ENCODE measurements at places on chromosomes 7 and 10. TPM values are rescaled to one million over a fixed set of nuclear protein-coding genes. Genes with fewer than 3 reads are reported as not detected.

TUBAL3 gene
- total RNA-seq: not detected

SPDYE1 gene
- not detected for total RNA-seq

DPYSL4 gene
- 7.2 TPM for total RNA-seq

C10orf95 gene
- not detected for total RNA-seq

SH2B2 gene
- total RNA-seq: 0.56 TPM

KLHDC10 gene
- total RNA-seq: 34.2 TPM

GIMAP1 gene
- not detected for total RNA-seq

MYPN gene
- 12.5 TPM for total RNA-seq

MSMB gene
- not detected for total RNA-seq

DNA sequence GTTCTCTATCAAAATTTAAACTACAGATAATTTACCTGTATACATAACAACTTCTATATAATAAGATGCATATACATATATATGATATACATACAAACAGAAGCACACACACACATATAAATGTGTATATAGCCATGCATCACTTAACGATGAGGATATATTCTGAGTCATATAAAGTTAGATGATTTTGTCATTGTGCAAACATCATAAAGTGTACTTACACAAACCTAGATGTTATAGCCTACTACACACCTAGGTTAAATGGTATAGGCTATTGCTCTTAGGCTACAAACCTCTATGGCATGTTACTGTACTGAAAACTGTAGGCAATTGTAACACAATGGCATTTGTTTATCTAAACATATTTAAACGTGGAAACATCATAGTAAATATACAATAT lies 937.6 kb upstream of the KCND2 start:
- H3K36me3 ChIP-seq: no peaks in the 10 kb centered on the region
- no peaks in the 10 kb centered on the region for H3K27me3 ChIP-seq
- DNase-seq: no peak
- H3K4me1 ChIP-seq: no peaks in the 10 kb centered on the region
- H3K27ac ChIP-seq: no peak overlapping the region

DNA sequence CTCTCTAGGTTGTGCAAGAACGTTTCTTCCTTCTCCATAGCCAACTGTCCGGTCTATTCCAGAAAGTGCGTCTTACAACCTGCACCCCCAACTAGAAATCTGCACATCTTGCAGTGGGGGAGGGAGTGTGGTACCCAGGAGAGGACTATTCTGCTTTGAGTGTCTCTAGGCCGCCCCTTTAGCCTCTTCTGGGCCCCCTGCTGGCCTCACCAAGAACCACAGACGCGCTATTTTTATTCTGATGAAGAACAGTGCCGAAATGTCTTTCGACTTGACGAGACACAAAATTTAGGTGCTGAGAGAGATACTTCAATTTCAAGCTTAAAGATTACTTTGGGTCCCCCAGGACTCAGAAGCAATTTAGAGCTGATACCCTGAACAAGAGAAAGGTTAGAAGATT lies 1.0 kb downstream of the CNPY1 start:
- H3K4me1 ChIP-seq: no peaks in the 10 kb centered on the region
- DNase-seq: no peak
- no peaks in the 10 kb centered on the region for H3K27me3 ChIP-seq
- no peak overlapping the region for H3K27ac ChIP-seq
- no peaks in the 10 kb centered on the region for H3K36me3 ChIP-seq

GRCh38 chr7:2103071-2103898 lies 129.5 kb downstream of the MAD1L1 start:
- H3K27me3 ChIP-seq: no peaks in the 10 kb centered on the region
- H3K27ac ChIP-seq: peak overlapping the region; percentile 36
- no peak overlapping the region for H3K4me3 ChIP-seq
- H3K4me1 ChIP-seq: peaks cover 27% of the 10 kb centered on the region
- no peak for DNase-seq
- no peaks in the 10 kb centered on the region for H3K36me3 ChIP-seq

DNA sequence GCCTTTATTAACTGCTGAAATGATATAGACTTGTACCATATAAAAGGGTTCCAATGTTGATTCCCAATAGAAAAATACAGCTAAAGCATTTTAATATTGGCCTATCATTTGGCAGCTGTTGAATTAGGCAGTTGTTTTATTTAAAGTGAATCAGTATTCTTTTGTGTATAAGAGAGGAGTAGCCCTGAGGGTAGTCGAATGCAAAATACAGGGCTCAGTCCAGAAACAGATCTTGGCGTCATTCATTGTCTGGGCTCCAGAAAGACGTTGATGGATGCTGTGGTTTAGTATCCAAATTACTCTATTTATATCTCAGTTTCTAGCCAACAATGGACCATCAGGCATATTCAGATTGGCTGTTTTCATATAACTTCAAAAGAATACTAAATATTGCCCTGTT lies 193.6 kb downstream of the VTI1A start:
- no peaks in the 10 kb centered on the region for H3K4me1 ChIP-seq
- DNase-seq: no peak
- H3K27ac ChIP-seq: no peak overlapping the region
- no peaks in the 10 kb centered on the region for H3K36me3 ChIP-seq
- no peak overlapping the region for H3K4me3 ChIP-seq

DNA sequence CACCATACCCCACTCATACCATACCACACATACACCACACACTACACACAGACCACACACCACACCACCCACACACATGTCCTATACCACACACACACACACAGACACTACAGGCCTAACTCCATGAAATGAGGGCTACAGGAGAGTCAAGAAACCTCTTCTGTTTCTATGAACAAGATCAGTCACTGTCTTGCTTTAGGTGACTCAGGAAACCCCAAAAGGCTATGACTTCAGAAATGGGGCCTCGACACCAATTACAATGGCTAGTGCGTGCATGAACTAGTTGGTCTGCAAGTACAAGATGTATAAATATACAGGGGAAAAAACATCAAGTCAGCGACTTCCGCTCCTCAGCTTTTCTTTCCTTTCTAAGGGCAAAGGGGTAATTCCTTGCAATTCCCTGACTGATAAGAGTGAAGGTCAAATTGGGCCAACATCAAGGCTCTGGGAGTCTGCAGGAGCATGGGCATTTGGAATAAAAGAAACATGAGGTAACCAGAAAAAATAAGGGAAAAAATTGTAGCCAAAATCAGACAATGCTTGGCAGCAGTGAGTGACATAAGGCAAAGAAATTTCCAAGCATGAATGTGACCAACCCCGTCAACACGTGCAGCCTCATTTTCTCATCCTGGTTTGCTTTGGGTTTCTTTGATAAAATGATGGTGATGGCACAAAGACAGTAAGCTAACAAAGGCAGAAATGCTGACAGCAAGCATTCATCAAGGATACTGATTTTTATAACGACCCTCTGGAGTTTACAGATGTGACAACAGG lies 1.5 kb downstream of the PKD1L1 start:
- H3K27me3 ChIP-seq: no peaks in the 10 kb centered on the region
- H3K27ac ChIP-seq: no peak overlapping the region
- H3K36me3 ChIP-seq: no peaks in the 10 kb centered on the region
- no peak overlapping the region for H3K4me3 ChIP-seq
- peaks cover 7% of the 10 kb centered on the region for H3K4me1 ChIP-seq
- no peak for DNase-seq

GRCh38 chr7:84122582-84123360 lies 71.8 kb downstream of the SEMA3A start:
- DNase-seq: no peak
- H3K27me3 ChIP-seq: no peaks in the 10 kb centered on the region
- no peak overlapping the region for H3K4me3 ChIP-seq

GRCh38 chr7:87123105-87123504 lies 29.1 kb upstream of the DMTF1 start:
- no peak overlapping the region for H3K27ac ChIP-seq
- no peaks in the 10 kb centered on the region for H3K27me3 ChIP-seq

DNA sequence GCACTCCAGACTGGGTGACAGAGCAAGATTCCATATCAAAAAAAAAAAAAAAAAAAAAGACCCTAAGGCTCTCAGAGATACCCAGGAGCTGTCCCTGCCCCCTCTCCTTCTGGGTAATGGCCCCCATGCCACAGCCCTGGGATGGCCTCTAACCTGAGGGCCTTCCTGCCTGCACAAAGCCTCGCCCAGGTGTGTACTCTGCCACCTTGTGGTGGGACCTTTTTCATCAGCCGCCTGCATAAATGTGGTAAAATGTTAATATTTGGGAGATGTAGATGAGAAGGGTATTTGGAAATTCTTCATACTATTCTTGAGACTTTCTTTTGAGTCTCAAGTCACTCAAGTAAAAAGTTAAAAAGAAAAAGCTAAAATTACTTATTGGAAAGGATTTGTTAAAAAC lies 46.3 kb upstream of the RNF216 start:
- H3K4me3 ChIP-seq: no peak overlapping the region
- H3K27me3 ChIP-seq: no peaks in the 10 kb centered on the region
- H3K4me1 ChIP-seq: no peaks in the 10 kb centered on the region
- no peaks in the 10 kb centered on the region for H3K36me3 ChIP-seq
- H3K27ac ChIP-seq: no peak overlapping the region
- no peak for DNase-seq

GRCh38 chr7:23207021-23207420 lies 25.2 kb downstream of the NUP42 start:
- H3K27ac ChIP-seq: no peak overlapping the region
- peaks cover 2% of the 10 kb centered on the region for H3K27me3 ChIP-seq

- H3K4me3 ChIP-seq: no peak overlapping the region
- H3K4me1 ChIP-seq: peaks cover 2% of the 10 kb centered on the region
These were observed 16.2 kb downstream of the HNRNPF start for GRCh38 chr10:43392748-43393147.

- peaks cover 2% of the 10 kb centered on the region for H3K4me1 ChIP-seq
- H3K27me3 ChIP-seq: no peaks in the 10 kb centered on the region
- DNase-seq: no peak
- H3K4me3 ChIP-seq: no peak overlapping the region
- H3K36me3 ChIP-seq: no peaks in the 10 kb centered on the region
These were observed 46.6 kb downstream of the CCDC3 start for GRCh38 chr10:12954866-12955265.

DNA sequence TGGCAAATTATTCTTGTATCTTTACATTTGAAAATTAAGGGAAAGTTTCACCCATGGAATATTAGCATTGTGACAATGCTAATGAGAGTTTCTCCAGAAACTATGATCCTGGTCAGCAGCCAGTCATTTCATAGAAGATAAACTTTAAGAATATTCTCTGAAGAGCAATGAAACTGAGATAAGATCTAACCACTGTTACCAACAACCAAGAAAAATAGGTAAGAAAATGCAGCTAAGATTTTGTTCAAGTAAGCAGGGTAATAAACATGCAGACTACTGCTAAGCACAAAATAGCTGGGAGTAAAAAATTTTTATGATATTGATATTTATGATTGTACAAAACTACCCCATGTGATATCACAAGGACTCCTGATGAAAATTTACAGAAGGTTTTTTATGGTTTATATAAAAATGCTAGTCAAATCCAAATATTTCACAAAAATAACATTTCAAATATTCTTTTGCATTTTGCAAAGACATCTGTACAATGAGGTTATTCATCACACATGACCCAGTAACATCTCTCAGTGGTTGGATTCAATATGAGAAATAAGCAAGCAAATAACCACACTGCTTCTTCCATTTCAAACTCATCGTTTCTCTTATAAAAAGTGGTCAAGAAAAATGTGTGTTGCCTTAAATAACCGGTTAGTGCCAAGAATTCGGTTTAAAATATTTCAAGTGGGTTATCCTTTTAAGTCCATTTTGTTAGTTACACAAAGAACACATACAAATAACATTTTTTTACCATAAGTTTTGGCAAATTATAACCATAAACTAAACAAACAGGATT lies 251.6 kb downstream of the DIP2C start:
- no peaks in the 10 kb centered on the region for H3K4me1 ChIP-seq
- no peak overlapping the region for H3K4me3 ChIP-seq
- DNase-seq: no peak
- H3K27me3 ChIP-seq: no peaks in the 10 kb centered on the region
- H3K27ac ChIP-seq: no peak overlapping the region
- H3K36me3 ChIP-seq: peaks cover 11% of the 10 kb centered on the region

DNA sequence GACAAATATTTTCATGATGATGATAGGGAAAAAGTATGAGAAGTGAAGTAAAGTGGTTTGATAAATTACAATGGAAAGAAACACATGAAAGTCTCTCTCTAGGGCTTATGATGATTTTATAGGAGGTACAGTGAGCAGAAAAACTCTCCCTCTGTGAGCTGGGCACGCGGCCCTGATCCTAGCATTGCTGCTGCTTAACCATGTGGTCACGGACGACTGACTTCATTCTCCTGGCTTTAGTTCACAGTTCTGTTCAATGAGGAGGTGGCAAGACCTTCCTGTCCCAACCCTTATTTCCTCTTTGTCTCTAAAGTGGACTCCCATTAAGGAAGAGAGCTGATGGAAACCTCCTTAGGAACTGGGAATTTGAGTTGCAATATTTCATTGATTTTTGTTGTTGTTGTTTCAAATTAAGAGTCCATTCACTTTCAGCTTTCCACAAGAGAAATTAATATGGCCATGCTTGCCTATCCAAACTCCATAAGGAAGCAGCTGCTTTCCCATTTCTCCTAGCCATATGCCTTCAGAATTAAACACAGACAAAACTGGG lies 8.2 kb upstream of the PON3 start:
- H3K36me3 ChIP-seq: peaks cover 8% of the 10 kb centered on the region
- peak; percentile 1 for DNase-seq
- H3K27ac ChIP-seq: no peak overlapping the region
- no peak overlapping the region for H3K4me3 ChIP-seq
- H3K4me1 ChIP-seq: no peaks in the 10 kb centered on the region
- H3K27me3 ChIP-seq: no peaks in the 10 kb centered on the region

GRCh38 chr7:24869572-24869971 lies 110.4 kb downstream of the OSBPL3 start:
- DNase-seq: no peak
- H3K27ac ChIP-seq: no peak overlapping the region
- no peak overlapping the region for H3K4me3 ChIP-seq
- no peaks in the 10 kb centered on the region for H3K27me3 ChIP-seq
- H3K4me1 ChIP-seq: peaks cover 4% of the 10 kb centered on the region
